ENCODE measurements at places on chromosomes 7 and 10.
A peak's percentile ranks its signal among the peaks of the same experiment; 100 is the strongest.

GRCh38 chr10:22624287-22624738 lies 90.1 kb downstream of the PIP4K2A start:
- DNase-seq: peak; percentile 62

GRCh38 chr10:78925800-78926319 lies 142.9 kb upstream of the ZMIZ1 start:
- peak; percentile 95 for DNase-seq

DNA sequence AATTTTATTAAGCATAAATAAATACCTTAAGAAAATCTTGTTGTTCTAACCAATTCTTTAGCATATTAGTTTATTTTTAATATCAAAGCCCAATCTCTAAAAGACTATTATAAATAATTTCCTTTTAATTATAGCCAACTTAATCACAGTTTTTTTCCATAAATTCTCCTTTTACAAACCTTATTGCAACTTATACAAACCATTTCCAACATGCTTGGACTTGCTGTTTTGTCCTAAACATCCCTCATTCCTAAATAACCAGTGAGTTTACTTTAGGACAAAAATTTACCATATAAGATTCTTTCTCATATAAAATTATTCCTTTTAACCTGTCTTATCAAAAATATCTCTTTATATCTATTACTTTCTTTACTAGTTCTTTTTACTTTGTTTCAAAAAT lies 25.2 kb upstream of the LSM8 start:
- DNase-seq: no peak

GRCh38 chr10:116201011-116201410 lies 72.0 kb downstream of the GFRA1 start:
- peak; percentile 2 for DNase-seq

DNA sequence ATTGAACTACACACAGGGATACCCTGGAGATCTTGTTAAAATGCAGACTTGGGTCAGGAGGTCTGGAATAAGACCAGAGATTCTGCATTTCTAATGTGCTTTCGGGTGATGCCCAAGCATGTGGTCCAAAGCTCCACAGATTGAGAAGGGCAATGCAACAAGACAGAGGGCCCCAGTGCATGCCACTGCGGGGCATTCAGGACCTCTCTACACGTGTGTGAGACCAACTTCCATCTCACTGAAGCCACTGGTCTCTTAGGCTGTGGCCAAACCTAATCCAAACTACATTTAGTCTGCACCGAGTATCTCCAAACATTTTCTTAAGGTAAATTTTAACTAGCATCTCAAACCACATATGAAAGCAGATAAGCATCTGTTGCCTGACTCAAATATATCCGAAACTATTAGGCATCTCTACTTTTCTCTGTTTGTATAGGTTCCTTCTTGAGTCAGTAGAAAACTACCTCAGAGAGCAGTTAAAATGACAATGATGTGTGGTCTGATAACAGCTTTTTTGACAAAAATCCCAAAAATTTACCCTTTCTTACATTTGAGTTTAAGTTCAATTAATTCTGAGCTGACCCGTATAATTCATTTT lies 107.5 kb downstream of the ELMO1 start:
- DNase-seq: no peak

GRCh38 chr10:110423650-110424049 lies 74.1 kb upstream of the DUSP5 start:
- no peak for DNase-seq

DNA sequence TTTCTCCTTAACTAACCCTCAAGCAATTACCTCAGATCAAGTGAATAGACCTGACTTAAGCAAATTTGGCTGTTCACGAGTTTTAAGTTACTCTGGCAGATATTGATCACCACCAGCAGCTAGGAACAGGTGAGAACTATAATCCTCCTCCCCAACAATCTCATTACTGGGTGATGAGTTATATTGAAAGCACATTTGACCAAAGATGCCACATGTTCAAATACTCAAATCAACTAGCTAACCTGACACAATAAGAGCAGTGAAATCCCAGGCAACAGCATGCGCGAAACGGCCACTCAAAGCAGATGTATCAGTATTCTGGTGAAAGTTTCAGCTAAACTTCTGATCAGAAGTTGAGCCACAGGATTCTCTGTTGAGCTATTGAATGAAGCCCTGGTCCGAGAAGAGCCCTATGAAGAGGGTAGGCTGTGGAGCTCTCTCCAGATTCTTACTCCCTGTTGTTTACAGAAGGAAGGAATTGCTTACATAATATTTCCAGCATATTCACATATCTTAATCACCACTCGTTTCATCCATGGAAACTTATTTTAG lies 52.6 kb downstream of the CAV1 start:
- no peak for DNase-seq

- no peak for DNase-seq
Measured at GRCh38 chr7:30659312-30659711, 22.9 kb downstream of the CRHR2 start.

DNA sequence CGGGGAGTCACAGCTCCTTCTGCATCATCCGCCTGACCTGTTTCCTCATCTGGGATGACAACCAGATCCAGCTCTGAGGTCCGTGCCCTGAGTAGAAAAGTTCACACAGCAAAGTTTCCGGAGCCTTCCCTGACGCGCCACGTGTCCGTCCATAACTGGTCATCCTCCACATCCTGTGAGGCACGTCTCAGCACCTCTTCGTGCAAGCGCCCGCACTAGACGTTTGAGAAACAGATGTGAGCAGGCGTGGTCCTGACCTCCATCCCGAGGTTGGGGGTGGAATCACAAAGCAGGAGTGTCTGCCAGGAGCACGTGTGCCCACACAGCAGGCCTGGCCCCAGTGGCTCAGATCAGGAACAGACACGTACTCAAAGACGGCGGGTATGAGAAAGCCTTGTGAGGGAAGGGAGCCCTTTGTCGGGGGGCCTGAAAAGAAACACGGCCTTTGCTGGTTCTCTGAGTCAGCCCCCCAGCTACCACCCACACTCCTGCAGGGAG lies 520.8 kb downstream of the DNAJB6 start:
- no peak for DNase-seq

DNA sequence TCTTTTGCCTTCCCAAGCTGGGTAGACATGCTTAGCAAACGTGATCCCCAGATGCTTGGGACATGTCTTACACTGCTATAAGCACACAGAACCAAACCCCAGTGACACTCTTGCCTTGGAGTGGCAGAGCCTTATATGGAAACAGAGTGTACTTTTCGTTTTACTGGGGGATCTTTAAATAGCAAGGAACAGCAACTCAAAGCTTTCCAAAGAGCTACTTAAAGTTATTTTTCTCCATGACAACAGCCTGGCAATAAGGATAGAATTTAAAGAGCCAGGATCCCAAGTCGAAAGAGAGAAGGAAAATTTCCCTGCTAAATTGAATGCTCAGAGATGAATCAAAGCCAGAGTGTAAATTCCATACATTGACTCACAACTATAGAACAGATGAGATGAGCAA lies 67.8 kb downstream of the ZNF365 start:
- no peak for DNase-seq

DNA sequence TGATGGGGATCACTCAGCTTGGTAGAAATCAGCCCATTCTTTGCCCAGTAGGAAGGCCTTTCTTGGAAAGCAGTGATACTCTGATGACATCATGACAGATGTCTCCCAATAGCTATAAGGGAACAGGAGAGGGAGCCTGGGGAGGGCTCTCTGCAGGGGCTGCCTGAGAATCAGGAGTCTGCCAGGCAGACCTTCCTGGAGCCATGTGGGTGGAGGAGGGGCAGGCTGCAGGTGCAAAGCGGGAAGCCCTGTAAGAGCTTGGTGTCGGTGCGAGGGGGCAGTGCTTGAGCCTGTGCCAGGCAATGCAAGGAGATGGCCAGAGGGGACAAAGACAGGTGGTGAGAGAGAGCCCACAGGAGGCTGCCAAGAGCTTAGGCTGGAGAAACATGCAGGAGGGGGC lies 5.0 kb upstream of the TNS3 start:
- no peak for DNase-seq

DNA sequence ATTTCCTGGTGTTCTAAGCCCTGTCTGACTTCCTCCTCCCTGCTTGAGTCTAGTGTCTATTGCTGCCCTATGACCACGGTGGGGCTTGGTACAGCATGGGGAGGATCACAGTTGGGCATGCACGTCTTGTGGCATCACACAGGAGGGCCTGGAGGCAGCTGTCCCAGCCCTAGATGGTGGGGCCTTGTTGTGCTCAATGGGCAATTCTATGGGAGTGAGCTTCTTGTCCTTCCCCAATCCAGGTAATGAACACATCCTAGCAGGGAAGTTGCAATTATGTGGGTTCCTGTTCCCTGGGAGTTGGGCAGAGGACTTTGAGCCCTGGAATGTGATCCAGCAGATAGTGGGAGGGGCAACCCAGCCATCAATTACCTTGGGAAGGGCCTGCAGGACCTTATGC lies 10.8 kb upstream of the FAM3C start:
- DNase-seq: no peak

DNA sequence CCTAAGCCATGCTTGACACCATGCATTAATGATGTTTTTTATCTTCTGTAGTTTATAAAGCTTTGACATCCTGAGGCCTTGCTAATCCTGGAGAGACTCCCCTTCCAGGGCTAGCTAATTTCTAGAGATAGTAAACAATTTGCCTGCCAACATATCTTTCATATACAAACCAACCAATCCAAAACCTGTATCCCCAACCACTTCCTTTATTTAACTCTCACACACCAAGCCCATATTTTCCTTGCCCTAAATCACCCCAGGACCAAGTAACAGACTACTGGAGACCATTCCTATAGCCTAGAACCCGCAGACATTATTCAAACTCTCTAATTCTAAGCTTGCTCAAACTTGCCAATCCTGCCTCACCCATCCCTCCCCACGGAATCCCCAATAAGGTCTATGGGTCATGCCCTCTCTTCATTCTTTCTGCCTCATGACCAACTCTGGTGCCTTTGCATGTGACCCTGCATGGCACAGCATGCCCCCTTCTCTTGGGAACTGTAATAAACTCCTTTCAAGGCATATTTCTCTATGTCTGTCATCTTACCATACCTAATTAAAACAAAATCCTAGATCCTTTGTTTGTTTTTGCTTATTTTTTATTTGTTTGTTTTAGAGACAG lies 116.6 kb upstream of the CACUL1 start:
- no peak for DNase-seq

DNA sequence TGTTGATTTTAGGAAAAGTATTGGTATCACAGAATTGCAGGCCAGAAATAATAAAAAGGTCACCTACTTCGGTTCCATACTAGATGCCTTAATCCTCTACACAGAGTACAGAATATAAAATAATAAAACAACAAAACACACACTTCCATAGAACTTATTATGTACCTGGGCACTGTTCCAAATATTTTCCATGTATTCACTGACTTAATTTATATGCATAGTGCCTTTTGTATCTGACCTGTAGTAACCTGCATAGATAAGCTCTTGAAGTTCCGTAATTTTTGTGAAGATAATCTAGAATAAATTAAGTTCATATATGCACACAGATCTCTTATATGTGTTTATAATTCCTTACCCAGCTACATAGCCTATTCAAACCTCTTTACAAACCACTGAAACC lies 78.3 kb downstream of the RAPGEF5 start:
- DNase-seq: no peak

GRCh38 chr10:23525406-23525805 lies 86.5 kb downstream of the OTUD1 start:
- no peak for DNase-seq

DNA sequence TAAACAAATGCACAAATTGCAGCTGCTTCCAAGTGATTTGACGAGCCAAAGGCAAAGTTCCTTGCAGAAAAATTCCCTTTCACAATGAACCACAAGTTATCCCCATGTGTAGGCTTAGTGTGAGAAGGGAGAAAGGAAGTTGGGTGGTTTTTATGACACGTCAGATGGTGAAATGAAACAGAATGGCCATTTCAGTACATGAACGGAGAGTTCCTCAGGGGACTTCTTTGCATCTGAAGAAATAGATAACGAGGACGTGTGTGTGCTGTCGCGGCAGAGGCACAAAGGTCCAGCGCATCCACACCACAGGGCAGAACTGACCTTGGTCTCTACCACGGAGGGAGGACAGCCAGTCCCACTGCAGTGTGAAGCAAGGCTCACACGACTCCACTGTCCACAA lies 135.9 kb downstream of the PAXIP1 start:
- DNase-seq: no peak

DNA sequence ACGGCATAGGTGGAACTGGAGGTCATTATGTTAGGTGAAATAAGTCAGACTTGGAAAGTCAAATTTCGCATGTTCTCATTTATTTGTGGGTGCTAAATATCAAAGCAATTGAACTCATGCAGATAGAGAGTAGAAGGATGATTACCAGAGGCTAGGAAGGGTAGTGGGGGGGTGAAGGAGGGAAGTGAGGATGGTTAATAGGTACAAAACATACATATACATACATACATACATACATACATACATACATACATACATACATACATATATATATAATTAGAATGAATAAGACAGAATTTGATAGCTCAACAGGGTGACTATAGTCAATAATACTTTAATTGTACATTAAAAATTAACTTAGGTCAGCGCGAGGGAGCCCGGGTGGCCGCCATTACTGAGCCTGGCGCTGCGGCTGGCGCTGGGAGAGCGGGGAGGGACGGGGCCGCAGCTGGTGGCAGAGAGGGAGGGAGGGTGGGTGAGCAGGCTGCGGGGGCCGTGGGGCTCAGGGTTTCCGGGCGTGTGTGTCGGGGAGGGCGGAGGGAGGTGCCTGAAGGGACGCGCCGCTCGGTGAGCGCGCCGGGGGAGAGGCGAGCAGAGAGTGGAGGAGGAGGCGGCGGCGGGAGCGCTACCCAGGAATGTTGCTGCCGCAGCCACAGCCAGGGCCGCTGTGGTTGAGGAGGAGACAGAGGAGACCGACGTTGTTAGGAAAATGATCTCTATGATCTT lies 85.8 kb upstream of the EGFR start:
- peak; percentile 89 for DNase-seq

GRCh38 chr7:28811701-28812430 lies 146.3 kb downstream of the TRIL start:
- no peak for DNase-seq

GRCh38 chr7:97002555-97003261 lies 2.6 kb upstream of the DLX6 start:
- no peak for DNase-seq

DNA sequence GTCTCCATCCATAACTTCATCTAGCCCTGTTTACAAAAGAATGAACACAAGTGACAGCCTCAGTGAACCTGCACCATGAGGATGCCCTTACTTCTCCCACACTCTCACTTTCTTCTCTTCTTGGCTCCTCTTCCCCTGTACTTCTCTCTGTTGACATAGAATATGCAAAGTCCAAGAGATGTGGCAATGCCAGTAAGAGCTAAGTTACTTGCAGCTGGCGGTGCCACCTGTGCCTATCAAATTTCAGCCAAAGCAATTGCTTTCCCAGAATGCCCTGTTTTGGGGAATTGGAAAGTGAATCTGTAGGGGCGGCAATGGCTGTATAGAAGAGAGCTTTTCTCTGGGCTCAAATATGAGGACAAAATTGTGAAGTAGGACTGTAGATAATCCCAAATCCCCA lies 557.8 kb downstream of the AUTS2 start:
- no peak for DNase-seq

All from foreskin fibroblast (primary cell).